ENCODE measurements at places on chromosomes 1 and 21.

DNA sequence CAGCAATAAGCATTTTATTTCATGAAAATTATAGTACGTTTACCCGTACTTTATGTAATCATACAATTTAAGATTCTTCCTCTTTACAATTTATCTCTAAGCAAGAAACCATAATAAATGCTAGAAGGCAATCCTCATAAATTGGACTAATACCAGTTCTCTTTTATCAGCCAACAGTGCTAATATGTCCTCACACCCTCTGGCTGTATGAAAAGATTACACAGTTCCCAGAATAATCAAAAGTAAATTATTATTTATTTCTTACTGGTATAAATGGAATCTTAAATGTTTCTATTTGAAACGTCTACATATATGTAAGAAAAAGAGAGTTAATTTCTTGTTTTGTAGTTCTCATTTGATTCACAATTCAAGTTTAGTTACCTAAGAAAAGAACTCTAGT lies 3.1 kb upstream of the CDKN2C start:
- DNase-seq: no peak

DNA sequence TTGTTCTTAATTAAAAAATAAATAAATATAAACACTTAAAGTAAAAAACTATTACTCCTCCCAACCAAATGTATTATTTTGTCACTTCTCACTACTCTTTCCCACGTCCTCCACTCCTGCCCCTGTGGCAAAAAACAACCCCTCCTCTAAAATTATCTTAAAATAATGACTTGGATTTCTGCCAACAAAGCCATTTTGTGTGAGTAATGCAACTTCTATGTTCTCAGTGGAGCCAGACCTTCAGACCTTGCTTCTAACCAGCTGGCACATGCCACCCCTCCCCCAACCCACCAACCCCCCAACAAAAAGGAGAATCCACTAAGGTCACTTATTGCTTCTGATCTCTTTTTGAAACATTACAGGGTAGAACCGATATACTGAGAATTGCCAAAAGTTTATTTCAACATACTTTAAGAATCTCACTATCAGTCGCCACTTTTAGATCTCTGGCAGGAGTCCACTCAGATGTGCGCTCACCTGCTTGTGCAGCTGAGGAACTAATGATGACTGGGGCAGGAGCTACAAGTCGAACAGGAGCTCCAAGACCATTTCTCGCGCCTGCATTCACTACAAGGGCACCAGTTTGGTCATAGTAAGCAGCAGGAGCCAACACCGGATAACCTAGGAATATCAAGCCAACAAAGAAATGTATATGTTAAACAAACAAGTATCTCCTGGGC lies 58.3 kb upstream of the SDC3 start:
- no peak for DNase-seq

GRCh38 chr1:7970246-7970645 lies 8.7 kb downstream of the PARK7 start:
- DNase-seq: no peak

DNA sequence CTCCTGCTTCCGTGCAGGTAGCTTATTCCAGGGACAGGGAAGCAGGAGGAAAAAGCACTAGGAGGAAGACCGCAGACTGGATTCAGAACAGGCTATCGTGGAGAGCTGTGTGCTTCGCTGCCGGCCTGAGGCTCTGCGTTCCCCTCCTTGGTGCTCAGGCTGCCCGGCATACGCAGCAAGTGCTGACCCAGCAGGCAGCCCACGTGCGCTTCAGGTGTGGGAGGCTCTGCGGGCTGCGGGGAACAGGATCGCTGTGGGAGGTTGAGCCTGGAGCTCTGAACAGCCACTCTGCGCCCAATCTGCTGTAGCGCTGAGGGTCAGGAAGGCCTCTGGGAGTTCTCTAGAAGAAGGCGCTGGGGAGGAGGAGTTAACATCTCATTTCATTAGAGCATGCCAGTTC lies 27.9 kb downstream of the DOP1B start:
- no peak for DNase-seq

GRCh38 chr1:233109096-233109495 lies 158.7 kb downstream of the NTPCR start:
- DNase-seq: no peak

- DNase-seq: no peak
Observed at GRCh38 chr21:33839167-33839716, 76.4 kb downstream of the ATP5PO start.

DNA sequence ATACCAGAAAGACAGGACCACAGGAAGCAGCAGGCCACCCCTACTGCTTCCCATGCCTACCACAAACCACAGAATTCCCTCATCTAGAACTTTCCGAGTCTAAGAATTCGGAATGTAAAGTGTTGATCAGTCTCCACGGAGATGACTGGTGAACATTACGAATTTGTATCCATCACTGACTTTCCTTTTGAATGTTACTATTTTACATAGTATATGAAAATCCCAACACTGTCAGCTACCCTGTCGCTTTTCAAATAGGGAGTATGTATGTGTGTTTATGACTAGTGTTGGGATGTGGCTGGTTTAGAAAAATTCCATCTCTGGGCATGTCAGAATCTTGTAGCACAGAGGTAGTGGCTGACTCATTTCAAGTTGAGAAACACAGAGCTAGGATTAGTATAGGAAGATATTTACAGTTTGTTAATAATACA lies 118.2 kb downstream of the COQ8A start:
- no peak for DNase-seq

- no peak for DNase-seq
Observed at GRCh38 chr1:30323841-30324240, 399.5 kb downstream of the MATN1 start.

DNA sequence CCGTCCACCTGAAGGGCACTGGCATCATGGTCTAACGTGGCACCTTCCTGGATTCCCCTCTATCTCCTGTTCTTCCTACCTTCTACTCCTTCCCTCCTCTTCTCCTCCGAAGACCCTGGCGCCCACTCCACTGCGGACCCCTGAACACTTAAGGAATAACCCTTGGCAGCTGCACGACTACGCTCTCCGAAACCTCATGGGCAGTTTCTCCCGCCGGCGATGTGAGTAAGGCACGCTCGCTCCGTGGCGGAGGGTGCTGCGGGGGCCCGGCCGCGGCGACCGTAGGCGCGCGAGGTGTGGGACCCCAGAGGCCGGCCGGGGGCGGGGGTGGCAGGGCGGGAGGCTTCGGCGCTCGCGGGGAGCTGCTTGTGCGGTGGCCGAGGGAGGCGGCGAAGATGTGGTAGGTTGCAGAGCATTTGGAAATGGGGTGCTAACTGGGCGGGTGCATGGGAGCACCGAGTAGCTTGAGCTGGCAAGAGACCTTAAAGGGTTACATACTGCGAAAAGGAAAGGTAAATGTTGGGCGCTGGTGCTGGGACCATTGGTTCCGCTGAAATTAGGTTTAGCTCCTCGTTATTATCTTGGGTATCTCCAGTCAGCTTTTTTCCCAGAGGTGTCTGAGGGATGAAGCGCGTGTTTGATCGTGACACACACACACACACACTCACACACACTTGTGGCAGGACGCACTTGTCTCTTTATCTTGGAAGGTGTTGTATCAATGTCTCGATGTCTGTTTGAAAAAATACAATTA lies 876 bp downstream of the LRRC7 start:
- peak; percentile 3 for DNase-seq

GRCh38 chr1:147722124-147722523 lies 38.3 kb downstream of the GJA5 start:
- DNase-seq: no peak

- DNase-seq: peak; percentile 75
Observed at GRCh38 chr1:200153277-200154055, 126.0 kb downstream of the NR5A2 start.

DNA sequence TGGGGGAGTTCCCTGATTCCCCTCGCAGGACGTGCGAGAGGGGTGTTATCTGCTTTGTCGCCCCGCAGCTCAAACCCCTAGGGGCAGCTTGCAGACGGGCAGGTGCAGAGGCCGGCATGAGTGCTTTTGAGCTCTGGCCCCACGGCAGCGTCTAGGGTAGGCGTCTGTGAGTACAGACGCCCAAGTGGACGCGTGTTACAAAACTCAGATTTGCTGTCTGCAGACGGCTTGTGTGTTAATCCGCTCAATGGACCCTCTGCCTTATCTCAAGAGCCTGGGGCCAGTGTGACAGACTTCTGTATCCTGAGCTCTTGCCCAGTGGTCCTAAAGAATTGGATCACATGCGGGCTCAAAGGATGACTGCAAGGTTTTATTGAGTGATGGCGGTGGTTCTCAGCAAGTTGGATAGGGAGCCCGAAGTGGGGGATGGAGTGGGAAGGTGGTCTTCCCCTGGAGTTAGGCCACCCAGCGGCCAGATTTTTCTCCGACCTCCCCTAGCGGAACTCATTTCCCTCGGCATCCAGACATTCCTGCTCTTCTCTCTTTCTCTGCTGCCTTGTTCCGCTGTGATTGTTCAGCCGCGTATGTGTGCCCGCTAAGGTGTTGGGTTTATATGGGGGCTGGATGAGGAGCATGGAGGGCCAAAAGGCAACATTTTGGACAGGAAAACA lies 9.4 kb downstream of the CFHR4 start:
- DNase-seq: no peak

DNA sequence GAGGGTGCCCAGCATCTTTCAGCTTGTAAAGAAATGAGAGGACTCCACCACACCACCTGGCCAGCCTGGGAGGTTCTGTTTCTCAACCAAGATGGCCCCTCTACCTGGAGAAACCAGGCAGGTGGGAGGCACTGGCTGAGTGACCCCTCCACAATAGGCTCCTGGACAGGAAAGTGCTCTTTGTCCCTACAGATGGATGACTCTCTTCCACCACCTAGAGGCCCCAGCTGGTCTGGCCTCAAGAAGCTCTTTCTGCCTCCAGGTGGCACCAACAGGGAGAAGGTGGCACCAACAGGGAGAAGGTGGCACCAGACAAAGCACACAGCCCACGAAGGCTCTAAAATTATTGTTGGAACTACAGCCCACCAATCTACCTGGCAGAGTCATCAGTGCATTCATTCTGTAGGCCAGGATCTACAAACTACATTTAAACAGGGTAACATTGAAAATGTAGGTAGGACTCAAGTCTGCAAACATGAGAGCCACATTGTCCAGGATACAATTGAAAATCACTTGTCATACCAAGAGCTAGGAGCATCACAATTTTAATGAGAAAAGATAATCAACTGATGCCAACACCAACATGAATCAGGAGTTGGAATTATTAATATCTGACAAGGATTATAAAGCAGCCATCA lies 14.4 kb downstream of the TMPRSS3 start:
- peak; percentile 69 for DNase-seq

DNA sequence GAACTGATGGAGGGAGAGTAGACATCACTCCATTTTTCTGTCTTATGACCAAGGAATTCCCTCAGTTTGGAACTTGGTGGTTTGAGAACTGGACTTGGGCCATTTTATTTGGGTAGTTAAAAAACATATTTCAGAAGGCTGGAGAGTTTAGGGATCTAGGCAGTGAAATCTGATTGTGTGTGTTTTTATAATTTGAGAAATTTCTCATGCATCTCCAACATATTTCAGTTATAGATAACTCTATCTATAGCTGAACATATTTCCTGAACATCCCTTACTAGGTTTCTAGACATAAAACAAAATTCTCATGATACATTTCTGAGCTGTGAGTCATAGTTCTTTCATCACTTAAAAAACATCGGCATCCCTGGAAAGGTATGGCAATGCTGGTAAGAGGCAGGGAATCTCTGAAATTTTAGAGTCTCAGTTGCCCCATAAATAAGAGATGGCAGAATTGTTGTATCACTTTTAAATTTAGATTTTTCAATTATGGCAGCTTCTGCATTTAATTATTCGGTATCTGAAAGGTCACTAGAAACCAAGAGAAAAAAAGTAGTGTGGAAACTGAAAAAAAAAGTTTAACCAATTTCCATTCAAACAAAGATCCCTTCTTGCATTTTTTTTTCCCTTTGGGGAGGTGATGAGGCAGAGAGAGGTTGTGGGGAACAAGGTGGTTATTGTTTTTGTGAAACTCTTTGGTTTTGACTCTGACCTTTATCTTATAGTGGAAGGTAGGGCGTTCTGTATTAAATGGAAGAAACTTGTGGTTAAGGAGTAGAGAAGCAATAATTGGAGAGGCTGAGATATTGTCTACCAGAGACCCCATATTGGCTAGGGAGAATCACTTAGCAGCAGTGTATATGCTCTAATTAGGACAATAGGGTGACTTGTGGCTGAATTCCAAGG lies 102.9 kb downstream of the FASLG start:
- DNase-seq: no peak

DNA sequence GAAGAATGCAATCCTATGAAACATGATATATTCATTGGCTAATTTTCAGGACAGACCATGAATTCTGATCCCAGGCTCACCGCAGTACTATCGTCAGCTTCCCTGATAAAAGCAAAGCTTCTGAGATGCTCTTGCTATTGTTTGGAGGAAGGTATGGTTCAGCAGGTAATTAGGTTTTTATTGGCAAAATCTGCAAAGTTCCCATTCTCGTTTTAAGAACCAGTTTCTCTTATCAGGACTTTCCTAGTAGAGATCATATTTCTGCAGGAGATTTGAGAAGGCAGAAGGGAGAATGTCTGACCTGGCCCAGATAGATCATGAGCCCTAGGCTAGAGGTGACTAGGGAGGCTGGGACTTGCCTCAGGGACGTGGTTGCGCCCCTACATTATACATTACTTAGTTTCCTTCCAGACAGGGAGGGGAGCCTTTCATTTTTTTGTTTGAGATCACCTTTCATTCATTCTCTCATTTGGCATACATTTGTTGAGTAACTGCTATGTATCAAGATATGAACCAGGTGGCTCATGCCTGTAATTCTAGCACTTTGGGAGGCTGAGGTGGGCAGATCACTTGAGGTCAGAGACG lies 108.8 kb downstream of the NRIP1 start:
- no peak for DNase-seq

DNA sequence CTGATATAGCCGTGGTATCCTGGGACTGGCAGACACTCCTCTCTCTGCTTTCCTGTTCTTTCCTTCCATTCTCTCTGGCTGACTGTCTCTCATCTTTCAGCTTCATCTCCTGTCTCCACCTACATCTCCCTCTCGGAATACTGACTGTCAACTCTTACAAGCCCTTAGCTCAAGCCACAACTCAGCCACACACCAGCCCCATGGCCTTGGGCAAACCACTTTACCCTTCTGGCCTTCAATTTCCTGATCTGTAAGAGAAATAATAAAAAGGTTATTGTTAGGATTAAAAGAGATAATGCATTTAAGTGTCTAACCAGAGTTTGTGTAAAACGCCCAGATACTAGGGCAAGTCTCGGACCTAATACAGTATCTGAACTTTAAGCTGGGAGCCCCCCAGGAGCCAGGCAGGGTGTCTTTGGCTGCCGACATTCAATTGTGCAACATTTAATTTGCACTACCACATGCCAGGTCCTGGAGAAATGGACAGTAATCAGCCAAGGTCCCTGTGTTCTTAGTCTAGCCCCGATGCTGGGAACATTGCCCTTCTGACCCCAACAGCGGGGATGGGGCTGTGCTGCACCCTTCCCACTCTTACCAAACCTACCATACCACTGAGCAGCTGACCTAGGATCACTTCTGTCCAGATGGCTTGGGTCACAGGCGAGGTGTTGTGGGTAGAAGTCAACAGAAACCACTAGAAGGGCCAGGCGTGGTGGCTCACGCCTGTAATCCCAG lies 5.1 kb downstream of the ECHDC2 start:
- DNase-seq: no peak

DNA sequence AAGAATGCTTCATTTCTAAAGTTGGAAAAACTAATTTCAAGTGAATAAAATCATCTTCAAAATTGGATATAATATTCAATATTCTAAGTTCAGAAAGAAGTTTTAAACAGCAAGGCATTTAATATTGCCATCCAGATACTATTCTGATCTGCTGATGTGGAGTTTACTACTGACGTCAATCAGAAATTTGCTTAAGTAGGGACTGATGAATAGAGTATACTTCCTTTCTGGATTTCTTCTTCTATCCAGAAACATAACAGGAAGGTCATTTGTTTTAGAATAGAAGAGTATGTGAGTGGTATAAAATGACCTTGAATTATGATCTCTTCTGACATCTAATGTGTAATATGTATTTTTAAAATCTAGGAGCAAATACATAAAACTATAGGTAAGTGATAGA lies 308.1 kb upstream of the ADGRL2 start:
- DNase-seq: no peak
